ENCODE measurements at places on chromosomes 11 and 22.
A peak's percentile ranks its signal among the peaks of the same experiment; 100 is the strongest.

- peak; percentile 53 for DNase-seq
Observed at GRCh38 chr11:8593935-8594909, at the start of gene STK33. TSS of gene STK33 (minus strand) at chr11:8594228. CDS start at chr11:8474905, 119,323 bp downstream.

GRCh38 chr11:21534288-21534687, 658.6 kb upstream of the ANO5 start:
- DNase-seq = no peak

DNA sequence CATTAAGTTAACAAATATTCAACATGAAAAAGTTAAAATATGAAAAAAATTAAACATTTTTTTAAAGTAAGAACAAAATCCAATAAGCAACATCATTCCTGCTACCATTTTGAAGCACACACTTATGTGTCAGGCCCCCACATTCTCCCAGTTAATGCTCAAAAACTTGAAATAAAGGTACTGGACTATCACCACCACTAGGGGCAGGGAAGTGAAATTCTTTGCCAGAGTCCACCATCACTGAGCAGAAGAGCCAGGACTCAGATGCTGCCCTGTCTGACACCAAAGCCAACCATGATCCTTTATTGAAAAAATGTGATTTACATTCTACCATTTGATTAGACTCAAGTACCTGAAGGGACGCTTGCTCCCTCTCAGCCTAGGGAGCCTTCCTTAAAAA, 39.1 kb downstream of the PITPNB start:
- peak; percentile 47 for DNase-seq

- no peak for DNase-seq
Observed at GRCh38 chr22:47301820-47302475, 539.5 kb downstream of the TBC1D22A start.

DNA sequence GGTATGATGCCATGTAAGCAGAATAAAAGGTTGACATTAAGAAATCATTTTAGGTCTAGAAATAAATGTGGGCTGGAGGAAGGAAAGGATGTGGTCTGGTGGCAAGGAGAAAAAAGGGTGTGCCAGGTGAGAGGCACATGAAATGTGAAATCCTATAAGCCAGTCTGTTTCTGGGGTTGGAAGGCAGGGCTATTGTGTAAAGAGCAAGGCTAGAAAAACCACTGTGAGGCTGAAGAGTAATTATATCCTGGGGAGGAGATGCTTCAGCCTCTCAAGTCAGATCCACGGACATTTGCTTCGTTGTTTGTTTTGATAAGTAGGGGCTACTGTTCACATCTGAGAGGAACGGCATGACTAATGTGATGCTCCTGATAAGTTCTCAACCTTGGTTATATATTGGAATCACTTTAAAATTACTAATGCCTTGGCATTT, 77.5 kb upstream of the CTSC start:
- no peak for DNase-seq

- no peak for DNase-seq
Observed at GRCh38 chr22:37145180-37146050, 4.3 kb downstream of the IL2RB start.

GRCh38 chr22:39575552-39575825, 4.9 kb downstream of the CACNA1I start:
- no peak for DNase-seq

GRCh38 chr22:31098632-31099110, 8.7 kb downstream of the SELENOM start:
- no peak for DNase-seq

DNA sequence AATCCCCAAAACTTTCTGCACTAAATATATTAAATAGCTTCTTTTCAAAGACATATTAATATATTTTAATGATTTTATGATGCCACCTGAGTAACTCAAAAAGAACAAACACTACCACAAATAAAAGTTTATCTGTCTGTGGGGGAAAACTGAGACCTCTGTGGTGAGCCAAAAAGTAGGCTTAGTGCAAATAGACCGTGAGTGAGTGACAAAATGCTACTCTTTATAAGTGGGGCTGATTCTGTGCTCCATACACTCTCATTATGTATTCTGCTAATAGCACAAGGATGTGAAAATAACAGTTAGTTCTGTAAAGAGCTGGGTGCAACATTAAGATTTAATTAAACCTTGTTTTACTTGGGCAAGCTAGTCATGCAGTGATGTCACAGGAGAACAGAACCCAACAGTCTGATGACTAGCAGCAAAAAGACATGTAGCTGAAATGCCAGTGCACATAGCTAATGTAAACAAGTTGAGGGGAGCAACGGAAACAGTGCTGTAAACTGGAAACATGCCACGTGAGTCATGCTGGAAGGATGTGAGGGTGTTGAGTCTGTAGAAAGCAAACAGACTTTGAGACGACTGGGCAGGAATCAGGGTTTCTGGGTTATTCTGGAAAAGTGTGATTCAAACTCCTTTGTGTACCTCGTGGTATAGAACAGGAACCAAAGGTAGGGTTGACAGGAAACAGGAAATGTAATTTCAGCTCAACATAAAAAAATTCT, 1130.4 kb downstream of the LRRC4C start:
- DNase-seq = peak; percentile 98

GRCh38 chr22:49152127-49152938, 675.3 kb downstream of the BRD1 start:
- no peak for DNase-seq

GRCh38 chr11:66479394-66480116, 679 bp upstream of the DPP3 start:
- DNase-seq = peak; percentile 87

GRCh38 chr22:19361501-19362103, 69.9 kb downstream of the HIRA start:
- no peak for DNase-seq

DNA sequence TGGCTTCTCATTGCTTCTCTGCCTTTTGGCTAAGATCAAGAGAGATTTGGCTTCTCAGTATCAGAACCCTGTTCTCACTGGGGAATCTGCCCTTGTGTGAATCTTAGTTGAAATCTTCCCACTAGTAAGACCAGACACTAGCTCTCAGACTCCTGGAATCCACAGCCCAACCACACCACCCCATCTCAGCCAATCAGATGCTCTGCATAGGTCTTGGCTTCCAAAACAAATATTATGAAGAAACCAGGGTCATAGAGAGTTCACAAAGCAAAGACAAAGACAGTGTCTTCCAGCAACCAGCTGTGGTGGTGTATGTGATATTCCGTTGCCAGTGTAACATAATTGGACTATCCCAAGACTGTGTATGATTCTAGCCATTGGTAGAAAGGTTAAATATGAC, 5.4 kb downstream of the OR8B12 start:
- DNase-seq = no peak

DNA sequence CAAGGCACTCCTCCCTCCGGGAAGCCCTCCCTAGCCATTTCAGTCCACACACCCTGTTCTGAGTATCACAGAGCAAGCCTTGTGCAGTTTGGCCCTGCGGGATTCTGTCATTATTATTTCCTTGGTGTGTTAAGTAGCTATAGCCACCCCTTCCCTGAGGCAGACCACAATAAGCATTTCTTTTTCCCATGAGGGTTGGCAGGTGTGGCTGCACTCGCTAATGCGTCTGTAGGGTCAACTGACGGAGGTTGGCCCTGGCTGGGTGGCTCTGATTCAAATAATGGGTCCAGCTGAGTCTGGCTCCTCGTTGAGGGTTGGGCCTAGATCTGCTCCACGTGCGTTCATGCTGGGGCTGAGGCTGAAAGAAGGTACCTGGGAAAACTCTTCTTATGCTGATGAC, 5.1 kb downstream of the F2 start:
- DNase-seq = no peak

- DNase-seq = peak; percentile 48
Observed at GRCh38 chr11:12893787-12894672, 115.1 kb upstream of the RASSF10 start.

Measured in A549 (cell line).